ENCODE measurements at places on chromosomes 2 and 18.

GRCh38 chr2:182694189-182694588 is 21.9 kb upstream of the DNAJC10 start:
- DNase-seq, result no peak

- peak; percentile 72 for DNase-seq
These were observed 75.8 kb downstream of the CALCRL start for GRCh38 chr2:187372213-187372612.

DNA sequence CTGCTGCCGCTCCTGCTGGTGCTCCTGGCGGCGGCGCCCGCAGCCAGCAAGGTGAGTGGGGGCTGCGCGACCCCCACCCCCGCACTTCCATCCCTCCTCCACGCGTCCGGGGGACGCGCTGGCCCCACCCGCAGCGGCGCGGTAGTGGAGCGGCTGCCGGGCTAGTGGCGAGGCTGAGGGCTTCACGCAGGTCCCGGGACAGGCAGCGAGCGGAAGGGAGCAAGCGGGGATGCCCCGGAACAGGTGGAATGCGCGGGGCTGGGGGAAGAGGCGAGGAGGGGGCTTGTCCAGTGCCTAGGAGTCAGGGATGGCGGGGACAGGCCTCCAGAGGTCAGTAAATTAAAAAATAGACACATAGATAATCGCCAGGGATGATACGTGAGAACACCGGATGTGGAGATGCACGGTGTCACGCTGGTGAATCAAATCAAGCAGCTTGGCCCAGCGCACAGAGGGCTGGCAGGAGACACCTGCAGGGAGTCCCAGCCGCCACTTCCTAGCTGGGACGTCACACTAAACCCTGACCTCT is 403 bp downstream of the COL4A3 start:
- no peak for DNase-seq

DNA sequence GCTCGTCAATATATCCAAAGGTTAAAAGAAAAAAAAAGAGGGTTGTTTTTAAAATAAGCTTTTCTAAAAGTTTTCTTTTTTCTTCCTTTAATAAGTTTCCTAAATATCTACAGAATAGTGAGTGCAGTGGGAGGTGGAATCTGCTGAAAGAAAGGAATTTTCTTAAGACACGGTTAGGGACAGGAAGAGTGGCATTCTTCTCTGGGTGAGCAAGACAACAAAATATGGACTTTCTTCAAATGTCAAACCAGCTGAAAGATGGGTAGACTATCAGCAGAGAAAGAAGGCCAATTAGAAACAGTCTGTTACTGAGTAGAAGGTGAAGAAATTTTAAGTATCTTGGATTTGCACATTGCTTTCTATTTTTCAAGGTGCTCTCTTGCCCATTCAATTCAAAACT is 222.7 kb upstream of the PIK3C3 start:
- no peak for DNase-seq

DNA sequence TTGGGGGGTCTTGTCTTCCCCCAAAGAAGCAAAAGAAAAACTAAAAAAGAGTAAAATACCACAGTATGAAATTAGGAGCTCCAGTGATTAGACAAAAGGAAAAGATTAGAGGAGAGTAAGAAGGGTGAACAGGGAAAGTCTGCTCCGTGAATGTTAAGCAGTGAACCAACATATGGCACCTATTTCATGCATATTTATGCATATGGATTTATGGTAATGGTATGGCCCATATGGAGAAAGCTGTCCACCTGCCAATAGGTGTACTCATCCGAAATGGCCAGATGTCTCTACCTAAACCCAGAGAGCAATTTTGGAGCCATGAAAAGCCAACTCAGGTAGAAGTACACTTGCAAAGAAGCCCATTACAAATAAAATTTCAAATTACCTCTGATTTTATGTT is 404.0 kb upstream of the RAB6C start:
- no peak for DNase-seq

- no peak for DNase-seq
These were observed 64.3 kb downstream of the ACKR3 start for GRCh38 chr2:236633775-236634560.

- DNase-seq, result peak; percentile 98
These were observed at the start of gene CYP20A1 for GRCh38 chr2:203238704-203239526. Gene CYP20A1, plus strand, starts transcription at chr2:203239018. Its CDS starts 45 bp downstream, at chr2:203239063.

DNA sequence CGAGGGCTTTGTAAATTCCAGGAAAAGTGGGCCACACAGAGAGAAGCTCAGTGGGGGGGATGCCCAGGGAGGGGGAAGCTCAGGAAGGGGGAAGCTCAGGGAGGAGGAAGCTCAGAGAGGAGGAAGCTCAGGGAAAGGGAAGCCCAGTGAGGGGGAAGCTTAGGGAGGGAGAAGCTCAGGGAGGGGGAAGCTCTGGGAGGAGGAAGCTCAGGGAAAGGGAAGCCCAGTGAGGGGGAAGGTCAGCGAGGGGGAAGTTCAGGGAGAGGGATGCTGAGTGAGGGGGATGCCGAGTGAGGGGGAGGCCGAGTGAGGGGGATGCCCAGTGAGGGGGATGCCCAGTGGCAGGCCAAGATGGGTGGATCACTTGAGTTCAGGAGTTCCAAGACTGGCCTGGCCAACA is 821 bp upstream of the CHRNG start:
- DNase-seq, result no peak

- no peak for DNase-seq
These were observed 91.1 kb downstream of the TPO start for GRCh38 chr2:1504311-1504750.

DNA sequence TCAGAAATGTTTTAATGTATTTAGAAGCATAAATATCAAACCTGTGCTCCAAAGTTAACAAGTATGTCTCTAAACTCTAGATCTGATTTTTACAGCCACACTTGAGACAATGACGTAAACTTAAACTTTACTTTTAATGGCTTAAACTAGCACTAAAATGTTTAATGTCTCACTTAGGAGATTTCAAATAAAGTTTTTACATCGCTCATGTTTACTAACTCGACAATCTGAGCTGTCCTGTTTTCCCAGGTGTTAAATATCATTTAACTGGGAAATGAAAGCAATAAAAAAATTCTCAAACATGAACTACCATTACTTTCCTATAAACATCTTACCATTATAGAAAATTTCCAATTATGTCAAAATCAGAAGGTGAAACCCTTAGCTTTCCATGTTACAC is 70.2 kb upstream of the FAM124B start:
- no peak for DNase-seq

DNA sequence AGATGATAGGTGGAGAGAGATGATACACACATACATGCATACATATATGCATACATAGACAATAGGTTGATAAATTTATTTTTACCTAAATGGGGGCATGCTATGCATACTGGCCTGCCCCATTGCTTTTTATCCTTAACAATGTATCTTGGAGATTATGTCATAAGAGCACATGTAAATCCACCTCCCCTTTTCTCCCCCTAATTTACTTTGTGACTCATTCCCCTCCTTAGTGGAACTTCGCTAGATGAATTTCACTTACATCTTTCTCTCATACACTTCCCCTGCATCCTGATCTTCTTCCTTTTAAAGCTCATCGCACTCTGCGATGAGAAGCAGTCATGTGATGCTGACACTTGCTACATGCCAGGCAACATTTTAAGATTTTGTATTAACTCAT is 223.6 kb downstream of the C1D start:
- DNase-seq, result no peak

- no peak for DNase-seq
These were observed 52.4 kb downstream of the ADI1 start for GRCh38 chr2:3466966-3467365.

Data from cardiac fibroblast (primary cell).